ENCODE measurements at places on chromosomes 1 and 21.

DNA sequence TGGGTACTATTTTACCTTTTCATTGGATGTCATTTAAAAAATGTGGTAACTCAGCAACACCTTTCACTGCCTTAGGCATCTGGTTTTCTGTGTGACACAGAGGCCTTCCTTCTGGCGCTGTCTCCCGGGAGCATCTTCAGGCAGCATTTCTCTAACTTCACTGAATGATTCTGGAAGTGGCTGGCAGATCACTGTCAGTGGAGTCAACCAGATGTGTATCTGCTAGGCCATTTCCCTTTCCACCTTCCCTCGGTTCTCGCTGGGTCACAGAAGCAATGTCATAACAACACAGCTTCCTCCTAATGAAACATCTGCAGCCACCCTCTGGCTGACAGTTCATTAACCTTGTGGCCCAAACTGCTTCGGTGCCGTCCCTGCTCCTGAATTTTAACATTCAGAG, 137.8 kb downstream of the KIF26B start:
- DNase-seq: no peak

- no peak for DNase-seq
Observed at GRCh38 chr1:4395676-4396075, 258.7 kb upstream of the AJAP1 start.

DNA sequence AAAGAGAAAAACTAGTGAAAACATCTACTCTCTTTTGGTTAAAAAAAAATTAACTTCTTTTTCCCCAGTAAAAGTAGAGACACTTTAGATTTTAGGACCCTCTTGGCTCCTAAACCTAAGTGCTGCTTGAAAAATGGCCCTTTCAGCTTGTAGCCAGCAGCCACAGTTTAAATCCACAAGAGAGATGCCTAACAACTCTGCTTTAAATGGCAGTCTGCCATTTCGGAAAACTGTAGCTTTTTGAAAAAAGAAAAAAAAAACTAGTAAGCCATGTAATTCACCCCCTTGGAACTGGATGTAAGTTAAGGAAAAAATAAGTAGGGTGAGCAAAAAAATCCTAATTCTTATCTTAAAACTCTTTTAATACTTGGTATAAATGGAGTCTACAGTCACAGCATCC, 56.0 kb downstream of the LHX9 start:
- DNase-seq: no peak

GRCh38 chr1:55310505-55310971, 95.4 kb upstream of the USP24 start:
- DNase-seq: no peak

DNA sequence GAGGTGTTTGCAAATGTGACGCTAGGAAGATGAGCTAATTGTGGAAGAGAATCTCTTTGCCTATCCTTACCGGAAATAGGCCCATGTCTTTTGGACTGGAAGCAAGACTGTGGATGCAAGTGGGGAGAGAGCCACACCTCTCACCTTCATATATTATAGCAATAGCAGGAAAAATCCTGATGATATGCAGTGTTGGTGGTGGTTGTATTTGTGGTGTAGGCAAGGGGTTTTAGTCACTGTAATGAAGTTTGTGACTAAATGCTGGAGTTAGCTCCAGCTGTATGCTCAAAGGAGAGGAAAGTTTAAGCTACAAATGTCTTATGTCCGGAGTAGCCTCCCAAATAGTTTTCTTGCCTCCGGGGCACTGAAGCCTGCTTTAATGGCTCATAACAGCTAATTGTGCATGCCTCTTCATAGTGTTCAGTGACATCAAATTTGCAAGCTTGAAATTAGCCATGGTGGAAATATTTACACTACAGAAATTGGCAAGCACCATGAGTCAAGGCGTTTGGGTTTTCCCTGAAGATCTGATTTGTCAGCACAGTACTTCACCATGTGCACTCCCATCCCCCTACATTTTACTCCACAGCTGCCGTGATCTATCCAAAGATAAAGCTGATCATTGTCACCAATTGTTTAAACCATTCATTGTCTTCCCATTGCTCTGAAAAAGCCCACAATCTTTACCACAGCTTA, 102.6 kb upstream of the ZNF644 start:
- no peak for DNase-seq

- no peak for DNase-seq
Observed at GRCh38 chr1:219120624-219121544, 52.8 kb upstream of the LYPLAL1 start.

- no peak for DNase-seq
Observed at GRCh38 chr1:17488995-17489767, 49.7 kb upstream of the RCC2 start.

DNA sequence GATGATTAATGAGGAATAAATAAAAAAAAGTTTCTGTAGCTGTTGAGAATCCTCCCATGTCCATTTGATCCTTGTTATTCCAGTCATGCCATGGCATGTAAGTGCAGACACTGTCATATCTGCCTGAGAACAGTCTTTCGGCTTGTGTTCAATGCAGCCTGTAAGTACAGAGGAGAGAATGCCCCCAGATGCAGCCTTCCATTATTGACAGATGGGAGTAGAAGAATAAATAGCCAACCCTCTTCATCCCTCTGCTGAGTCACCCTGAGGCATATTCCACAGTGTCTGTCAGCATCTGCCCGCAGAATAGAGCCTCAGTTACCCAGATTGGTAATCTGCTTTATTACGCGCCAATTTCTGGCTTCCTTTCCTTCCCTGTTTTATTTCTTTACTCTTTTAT, 139.4 kb downstream of the LRRC7 start:
- DNase-seq: no peak
